ENCODE measurements at places on chromosomes 2 and 18.

DNA sequence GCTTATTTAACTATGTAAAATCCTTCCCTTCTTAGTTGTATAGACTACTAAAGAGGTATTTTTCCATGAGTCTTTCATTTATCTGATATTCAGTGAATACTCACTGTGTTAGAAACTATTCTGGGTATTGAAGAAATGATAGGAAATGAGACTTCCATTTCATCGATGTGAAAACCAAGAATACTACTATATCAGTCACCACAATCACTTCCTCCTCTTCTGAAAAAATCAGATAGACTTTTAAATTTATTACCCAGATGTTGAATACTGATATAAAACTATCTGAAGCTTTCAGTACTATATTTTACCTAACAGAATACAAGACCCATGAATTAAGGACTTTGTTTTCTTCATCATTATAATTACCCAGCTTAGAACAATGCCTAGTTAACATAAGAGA, 1801.1 kb upstream of the CELF4 start:
- DNase-seq: no peak

DNA sequence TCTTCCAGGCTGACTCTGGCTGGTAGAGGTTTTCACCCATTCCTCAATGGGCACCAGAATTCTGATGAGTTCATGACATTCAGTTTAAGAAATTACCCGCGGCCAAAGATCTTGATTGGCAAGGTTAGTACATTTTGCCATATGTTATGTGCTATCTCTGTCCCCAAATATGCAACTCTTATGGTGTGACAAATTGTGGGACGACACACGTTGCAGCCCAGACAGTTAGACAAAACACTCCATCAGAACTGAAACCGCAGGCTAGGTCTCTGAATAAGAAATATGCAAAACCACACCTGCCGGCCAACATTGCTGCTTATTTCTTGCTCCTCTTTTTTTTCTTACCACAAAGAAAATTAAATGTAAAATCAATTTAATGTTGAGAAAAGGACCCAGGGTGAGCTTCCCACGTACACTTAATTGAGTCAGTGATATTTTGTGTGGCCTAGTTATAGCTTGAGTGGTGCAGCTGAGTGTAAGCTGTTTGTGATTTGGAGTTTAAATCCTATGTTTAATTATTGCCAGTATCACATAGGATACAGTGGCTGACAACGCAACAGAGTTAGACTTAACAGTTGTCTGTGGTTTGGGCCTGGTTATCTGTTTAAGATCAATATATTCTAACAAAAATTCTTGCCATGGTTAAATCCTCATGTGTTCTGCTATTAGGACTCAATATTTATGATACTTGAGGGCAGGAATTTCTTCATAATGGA, 35.7 kb upstream of the LTBP1 start:
- DNase-seq: no peak

DNA sequence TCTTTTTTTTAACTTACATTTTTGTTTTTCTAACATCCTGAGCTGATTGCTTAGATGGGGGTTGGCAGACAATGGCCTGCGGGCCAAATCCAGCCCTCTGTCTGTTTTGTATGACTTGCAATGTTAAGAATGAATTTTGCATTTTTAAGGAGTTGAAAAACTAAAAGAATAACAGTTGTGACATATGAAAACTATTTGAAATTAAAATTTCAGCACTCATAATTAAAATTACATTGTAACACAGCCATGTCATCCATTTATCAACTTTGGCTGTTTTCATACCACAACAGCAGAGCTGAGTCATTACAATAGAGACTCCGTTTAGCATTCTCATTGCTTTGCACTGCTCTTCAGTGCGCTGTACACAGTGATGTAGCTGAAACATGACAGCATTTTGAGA, 94.1 kb upstream of the MC4R start:
- peak; percentile 61 for DNase-seq

DNA sequence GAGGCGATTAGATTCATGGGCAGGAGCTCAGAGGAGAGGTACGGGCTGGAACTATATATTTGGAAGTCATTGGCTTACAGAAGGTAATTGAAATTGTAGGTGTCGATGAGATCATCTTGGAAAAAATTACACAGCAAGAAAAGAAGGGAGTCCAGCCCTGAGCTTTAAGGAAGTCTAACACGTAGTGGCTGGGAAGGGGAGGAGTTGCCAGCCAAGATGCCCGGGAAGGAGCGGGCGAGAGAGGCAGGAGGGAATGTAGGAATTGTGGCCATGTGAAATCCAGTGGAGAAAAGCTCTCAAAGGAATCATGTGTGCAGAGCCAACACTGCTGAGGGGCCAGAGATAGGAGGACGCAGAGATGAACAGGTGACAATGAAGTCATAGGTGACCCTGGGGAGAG, 25.6 kb upstream of the SCYGR1 start:
- no peak for DNase-seq

GRCh38 chr2:7108792-7109532, 191.8 kb downstream of the RNF144A start:
- DNase-seq: no peak

- no peak for DNase-seq
Observed at GRCh38 chr2:117351396-117351795, 463.1 kb upstream of the DDX18 start.

- DNase-seq: no peak
Observed at GRCh38 chr18:12517142-12517825, 109.6 kb downstream of the PRELID3A start.

GRCh38 chr2:29706171-29706720, 215.1 kb downstream of the ALK start:
- DNase-seq: no peak
